Cortex of kidney (tissue), 1 donor: ENCODE measurements at places on chromosomes 13 and 19.

GRCh38 chr13:51684076-51684475, 99.8 kb downstream of the WDFY2 start:
- no peak for DNase-seq

DNA sequence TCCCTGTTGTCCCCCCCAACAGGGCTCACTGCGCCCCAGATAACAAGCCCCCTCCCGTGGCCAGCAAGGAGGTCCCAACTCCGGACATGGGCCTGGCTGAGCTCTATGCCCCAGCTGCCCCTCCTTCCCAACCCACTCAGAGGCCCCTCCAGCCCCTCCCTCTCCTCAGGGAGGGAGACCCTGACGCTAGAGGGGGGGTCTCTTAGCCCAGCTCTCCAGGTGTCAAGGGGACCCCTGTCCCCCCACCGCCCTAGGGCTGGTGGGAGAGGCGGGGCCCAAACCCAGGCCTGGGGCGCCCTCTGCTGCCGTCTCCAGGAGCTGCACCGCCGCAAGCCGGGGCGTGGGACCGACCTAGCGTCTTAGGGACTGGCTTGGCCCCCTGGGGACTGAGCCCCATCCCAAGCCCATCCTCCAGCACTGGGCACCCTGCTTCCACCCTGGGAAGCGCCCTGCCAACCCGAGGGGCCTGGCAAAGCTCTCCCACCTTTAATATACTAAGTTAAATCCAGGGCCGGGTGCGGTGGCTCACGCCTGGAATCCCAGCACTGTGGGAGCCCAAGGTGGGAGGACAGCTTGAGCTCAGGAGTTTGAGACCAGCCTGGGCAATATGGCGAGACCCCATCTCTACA, 1.4 kb downstream of the GRIN3B start:
- no peak for DNase-seq

- no peak for DNase-seq
Measured at GRCh38 chr13:34926508-34926907, 15.6 kb upstream of the NBEA start.

DNA sequence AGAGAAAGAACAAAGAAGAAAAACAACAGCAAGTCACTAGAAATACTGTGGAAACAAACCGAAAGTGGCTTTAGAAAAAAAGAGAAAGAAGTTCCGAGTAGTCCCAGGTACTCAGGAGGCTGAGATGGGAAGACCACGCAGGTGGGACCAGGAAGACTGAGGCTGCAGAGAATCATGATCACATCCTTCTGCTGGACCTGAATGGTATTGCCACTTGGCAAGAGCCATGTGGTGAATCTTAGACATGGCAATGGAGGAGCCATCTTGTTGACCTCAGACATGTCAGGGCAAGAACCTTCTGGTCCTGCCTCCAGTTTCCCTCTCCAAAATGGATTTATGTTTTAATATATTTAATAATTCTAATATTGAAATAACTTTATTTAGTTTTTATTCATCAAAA, 37.4 kb upstream of the ZNF724 start:
- no peak for DNase-seq

- no peak for DNase-seq
Measured at GRCh38 chr19:49120325-49120683, 960 bp downstream of the PPFIA3 start.

- DNase-seq, result no peak
Measured at GRCh38 chr19:10836479-10837330, 693 bp upstream of the TMED1 start.

DNA sequence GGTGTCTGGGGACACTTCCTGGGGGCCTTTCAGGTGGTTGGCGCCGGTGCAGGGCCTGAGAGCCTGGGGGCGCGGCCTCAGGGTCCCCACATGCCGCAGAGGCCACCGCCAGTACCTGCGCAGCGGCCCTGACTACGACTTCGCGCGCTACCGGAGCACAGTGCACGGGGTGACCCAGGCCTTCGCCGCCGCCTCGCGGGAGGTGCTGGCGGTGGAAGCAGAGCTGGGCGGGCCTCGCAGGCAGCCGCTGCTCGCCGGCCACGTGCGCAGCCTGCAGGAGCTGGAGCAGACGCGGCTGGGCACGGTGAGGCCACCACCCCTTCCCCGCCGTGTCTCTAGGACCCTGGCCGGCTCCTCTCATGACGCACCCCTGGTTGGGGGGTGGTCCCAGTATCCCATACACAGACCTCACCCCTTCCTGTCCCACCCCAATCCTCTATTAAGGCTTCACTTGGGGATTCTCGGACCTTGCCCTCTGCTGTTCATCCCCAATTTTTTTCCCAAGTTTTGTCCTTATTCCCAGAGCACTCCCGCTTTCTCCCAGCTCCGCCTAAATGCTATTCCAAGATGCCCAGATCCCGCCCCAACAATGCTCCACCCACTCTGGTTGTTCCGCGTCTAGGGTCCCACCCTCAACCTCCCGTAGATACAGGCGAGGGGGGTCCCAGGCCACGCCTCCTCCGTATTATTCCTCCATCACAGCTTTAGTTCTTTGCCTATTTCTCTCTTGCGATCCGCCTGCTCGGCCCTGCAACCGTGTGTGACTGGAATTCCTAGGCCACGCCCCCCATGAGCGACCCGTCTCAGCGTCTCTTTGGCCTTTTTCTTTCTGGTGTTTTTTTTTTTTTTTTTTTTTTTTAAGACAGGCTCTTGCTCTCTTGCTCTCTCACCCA, 1.0 kb downstream of the REX1BD start:
- no peak for DNase-seq

DNA sequence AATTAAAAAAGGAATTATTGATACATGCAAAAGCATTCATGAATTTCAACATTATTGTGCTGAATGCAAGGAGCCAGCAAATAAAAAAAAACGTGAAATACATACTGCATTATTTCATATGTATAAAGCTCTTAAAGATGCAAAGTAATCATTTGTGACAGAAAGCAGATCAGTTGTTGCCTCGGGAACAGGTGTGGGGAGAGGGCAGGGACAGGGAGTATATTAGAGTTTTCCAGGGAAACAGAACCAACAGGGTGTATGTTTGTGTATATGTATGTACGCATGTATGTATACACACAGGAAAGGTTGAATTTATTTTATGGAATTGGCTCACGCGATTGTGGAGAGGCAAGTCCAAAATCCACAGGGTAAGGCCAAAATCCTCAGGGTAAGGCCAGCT, 502.9 kb upstream of the ARGLU1 start:
- DNase-seq, result no peak

GRCh38 chr19:19445911-19446361, 40.5 kb downstream of the GATAD2A start:
- DNase-seq, result no peak

DNA sequence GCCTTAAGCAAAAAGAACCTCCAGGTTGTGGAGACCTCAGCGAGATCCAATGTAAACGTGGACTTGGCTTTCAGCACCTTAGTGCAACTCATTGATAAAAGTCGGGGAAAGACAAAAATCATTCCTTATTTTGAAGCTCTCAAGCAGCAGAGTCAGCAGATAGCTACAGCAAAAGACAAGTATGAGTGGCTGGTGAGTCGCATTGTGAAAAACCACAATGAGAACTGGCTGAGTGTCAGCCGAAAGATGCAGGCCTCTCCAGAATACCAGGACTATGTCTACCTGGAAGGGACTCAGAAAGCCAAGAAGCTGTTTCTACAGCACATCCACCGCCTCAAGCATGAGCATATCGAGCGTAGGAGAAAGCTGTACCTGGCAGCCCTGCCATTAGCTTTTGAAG, 58.5 kb downstream of the ARHGAP35 start:
- DNase-seq, result no peak

DNA sequence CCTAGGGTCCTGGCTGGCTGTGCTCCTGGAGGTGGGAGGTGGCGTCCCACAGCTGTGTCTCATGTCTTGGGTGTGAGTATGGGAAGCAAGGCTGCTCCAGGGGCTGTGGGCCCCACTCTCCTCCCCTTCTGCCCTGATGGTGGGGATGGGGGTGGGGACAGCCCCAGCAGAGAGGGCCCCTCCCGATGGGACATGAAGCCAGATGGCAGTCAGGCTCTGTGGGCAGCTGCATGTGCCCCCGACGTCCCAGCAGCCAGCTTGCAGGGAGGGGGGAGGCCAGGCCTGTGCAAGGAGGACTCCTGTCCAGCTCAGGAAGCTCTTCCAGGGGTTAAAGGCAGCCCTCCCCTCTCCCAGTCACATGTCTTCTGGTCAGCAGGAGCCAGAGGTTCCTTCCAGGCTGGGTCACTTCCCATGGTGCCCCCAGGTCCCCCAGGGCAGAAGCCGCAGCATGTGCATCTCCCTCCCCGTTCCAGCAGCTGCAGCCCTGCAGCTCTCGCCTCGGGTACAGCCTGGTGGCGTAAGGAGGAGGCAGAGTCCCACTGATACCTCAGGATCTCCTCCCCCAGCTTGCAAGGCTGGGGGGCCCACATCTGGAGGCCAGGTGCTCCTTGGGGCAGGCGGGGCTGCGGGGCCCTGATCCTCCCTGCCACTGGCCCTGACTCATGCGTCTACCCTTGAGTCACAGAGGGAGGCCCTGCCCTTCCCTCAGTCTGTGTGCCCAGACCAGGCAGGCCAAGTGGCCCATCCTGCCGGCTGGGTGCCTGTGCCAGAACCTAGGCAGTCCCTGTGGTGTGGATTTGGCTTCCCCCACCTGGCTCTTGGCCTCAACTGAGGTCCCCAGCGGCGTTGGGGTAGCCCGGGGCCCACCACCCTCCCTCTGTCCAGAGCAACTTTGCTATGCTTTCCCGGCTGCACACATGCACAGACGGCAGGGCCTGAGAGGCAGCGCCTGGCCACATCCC, 13.0 kb downstream of the YIPF2 start:
- DNase-seq, result no peak

- no peak for DNase-seq
Measured at GRCh38 chr13:76885203-76886004, 801 bp downstream of the KCTD12 start.

DNA sequence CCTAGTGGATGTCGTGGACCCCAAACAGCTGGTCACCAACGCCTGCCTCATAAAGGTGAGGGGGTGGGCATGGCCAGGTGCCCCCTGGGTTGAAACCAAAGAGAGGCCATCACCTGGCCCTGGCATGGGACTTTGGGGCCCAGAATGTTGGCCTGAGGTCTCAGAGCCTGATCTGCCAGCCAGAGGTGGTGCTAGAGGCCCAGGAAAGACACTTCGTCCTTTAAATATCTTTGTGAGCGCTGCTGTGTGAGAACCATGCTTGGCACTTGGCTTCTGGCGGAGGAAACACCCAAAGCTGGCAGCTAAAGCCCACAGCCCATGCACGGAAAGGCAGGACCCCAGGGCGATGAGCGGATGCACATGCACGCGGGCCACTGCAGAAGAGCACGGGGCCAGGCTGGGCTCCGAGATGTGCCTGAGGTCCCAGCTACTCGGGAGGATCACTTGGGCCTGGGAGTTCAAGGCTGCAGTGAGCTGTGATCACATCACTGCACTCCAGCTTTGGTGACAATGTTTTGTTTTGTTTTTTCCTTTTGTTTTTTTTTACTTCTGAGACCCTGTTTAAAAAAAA, 4.3 kb upstream of the ADM5 start:
- no peak for DNase-seq

DNA sequence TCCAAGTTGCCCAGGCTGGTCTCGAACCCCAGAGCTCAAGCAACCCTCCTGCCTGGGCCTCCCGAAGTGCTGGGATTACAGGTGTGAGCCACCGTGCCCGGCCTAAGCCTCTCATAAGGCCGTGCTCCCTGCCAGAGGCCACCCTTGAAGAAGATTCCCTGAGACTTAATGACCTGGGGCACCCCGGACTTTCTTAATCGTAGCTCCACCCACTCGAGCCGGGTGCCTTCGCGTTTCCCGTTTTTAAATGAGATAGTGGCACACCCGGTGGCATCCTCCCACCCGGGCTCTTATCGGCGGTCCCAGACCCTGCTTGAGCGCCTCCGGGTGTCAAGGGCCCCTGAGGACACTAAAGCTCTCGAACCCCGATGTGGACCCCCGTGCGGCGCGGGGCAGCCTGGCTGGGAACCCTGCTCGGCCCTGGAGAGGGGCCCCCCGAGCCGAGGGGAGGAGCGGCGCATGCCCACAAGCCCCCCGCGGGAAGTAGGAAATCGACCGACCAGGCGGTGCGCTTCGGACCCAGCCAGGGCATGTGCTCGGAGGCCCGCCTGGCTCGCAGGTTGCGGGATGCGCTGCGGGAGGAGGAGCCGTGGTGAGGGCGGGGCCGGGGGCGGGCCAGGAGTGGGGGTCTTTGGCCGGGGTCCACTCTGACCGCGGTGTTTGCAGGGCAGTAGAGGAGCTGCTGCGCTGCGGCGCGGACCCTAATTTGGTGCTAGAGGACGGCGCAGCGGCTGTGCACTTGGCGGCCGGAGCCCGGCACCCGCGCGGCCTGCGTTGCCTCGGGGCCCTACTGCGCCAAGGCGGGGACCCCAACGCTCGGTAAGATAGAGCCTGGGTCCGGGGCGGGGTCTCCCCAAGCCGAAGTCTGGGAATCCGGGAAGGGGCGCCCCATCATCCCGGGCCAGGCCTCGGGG, at the start of gene ANKLE1:
TSS of gene ANKLE1 (plus strand) at position 511 of the 914 bp plus-strand sequence. CDS start at position 531, 20 bp downstream.
- no peak for DNase-seq

- no peak for DNase-seq
Measured at GRCh38 chr19:45798995-45799517, 6.4 kb upstream of the DMWD start.

DNA sequence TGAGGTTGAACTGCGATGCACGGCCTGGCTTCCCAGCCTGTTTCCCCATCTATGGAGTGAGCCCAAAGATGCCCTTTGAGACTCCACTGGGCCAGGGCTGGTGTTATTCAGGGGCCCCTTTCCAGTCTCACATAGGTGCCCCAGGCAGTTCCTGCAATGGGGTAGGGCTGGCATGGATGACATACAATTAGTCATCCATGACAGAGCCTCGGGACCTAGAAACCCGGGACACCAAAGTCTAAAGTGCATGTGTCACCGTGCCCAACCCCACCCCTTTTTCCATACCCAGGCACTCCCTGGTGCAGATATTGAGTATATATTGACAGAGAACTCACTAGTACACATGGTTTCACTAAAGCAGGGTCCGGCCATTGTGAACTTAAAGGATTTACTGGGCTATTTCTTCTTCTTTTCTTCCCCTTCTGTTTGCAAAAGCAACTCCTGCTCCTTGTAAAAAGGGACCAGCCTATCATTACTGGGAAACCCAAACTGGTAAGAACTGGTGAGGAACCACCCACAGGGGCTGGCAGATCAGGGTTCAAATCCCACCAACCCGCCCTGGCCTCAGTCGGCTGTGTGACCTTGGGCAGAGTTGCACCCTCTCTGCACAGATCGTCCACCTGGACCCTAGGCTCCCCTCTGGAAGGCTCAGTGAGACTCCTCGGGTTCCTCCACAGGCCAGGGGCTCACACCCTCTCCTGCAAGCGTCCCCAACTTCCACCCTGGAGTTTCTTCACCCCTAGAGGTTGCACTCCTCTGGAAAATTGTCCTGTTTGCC, 2.7 kb downstream of the B3GNT3 start:
- DNase-seq, result no peak

GRCh38 chr19:33442706-33443105, 69.2 kb downstream of the CEBPG start:
- no peak for DNase-seq

GRCh38 chr19:50889638-50890037, 16.4 kb downstream of the KLK2 start:
- no peak for DNase-seq

DNA sequence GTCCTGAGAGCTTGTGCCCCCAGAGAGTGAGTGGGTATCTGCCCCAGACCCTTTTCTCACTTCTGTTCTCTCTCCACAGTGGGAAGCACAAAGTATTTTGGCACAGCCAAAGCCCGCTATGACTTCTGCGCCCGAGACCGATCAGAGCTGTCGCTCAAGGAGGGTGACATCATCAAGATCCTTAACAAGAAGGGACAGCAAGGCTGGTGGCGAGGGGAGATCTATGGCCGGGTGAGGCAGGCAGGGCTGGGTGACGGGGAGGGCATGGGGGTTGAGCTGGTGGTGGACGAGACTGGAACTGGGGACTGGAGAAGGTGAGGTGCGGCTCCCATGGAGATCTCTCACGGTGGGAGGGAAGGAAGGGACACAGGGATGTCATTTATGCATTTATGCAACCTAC, 33.5 kb upstream of the ADGRE1 start:
- no peak for DNase-seq
